ENCODE measurements at places on chromosomes 1 and 21. TPM values are rescaled to one million over a fixed set of nuclear protein-coding genes. Genes with fewer than 3 reads are reported as not detected.
A peak's percentile ranks its signal among the peaks of the same experiment; 100 is the strongest.

MRPS6 gene
- total RNA-seq, result 154 TPM

MAP3K21 gene
- 1.6 TPM for total RNA-seq

FCRLB gene
- not detected for total RNA-seq

OR10Z1 gene
- not detected for total RNA-seq

ZFP69B gene
- 6.3 TPM for total RNA-seq

C1orf50 gene
- 6.3 TPM for total RNA-seq

USP1 gene
- total RNA-seq, result 77.4 TPM

- DNase-seq, result no peak
These were observed 44.8 kb downstream of the OLFML3 start for GRCh38 chr1:114024049-114024448.

DNA sequence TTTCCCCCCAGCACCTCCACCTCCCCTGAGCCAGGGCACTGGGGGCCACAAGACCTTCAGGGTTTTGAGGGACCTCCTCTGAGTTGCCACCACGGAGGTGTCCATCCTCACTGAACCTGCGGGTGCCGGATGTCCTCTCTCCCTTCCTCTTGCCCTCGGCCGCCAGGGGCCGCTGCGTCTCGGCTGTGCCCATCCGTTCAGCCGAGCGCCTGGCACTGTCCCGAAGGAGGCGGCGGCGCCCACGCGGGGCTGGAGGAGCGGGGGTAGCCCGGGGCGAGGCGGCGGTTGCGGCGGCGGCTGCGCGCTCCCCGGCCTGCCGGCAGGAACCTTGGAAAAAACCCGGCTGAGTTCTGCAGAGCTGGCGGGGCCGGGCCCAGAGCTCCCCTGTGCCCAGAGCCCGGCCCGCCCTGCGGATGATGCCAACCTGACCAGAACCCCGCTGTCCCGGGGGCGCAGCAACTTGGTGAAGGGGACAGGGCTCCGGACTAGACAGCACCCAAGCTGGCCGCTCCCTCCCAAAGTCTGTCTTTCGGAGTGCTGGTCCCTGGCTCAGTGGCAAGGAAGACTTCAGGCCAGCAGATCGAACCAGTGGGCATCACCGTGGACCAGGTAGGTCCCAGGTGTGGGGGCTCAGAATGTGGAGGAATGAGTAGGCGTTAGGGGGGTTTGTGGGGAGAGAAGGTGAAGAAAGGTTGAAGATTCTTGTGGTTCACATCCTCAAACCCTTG lies 3.7 kb upstream of the PPM1J start:
- peak; percentile 94 for DNase-seq

DNA sequence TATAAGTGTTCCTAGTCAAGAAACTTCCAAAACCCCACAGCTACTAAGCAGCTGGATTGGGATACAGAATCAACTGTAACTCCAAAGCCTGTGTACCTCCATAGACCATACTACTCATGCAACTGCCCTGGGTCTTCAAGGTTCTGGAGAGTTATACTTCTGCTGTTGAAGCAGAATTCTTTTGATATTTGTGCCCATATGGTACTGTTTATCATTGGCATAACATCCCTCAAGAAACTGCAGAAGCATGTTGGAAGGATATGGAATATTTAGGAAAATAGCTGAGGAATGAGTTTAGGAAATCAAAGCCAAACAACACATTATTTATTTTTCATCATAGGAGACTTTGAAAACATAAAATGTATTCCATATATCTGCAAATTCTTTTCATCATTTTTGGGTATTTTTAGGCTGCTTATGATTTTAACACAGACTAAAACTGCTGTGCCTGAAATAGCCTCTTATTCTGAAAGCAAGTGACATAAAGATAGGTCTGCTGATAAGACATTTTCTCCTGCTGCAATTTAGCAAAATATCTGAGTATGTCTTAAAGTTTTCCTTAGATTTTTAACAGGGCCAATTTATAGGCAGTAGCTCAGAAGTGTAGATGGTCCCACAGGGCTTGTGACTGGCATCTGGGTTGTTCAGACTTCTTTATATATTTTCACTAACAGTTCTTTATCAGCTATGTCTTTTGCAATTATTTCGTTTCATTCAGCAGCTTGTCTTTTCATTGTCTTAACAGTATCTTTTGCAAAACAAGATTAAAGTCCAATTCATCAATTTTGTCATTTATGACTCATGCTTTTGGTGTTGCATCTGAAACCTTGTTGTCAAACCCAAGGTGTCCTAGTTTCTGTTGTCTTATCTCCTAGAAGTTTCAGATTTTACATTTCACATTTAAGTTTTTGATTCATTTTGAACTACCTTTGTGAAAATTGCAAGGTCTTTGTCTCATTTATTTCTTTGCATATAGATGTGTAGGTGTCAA lies 41.1 kb upstream of the ZNF124 start:
- DNase-seq, result no peak

- DNase-seq, result no peak
These were observed 69.1 kb downstream of the SLC66A1 start for GRCh38 chr1:19381261-19381660.

DNA sequence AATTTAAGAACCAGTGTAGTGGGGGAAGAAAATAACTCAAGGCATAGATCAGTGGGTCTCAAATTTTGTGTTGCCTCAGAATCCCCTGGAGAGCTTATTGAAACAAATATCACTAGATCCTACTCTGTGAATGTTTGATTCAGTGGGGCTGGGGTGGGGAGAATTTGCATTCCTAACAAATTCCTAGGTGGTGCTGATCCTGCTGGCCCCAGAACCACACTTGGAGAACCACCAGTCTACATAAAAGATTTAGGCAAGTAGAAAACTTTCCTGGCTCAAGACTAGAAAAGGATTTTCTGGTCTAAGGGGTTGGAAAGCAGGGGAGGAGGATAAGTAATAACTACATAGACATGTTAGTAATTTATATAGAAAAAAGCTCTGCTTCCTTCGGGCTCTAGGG lies 34.1 kb upstream of the C1orf21 start:
- no peak for DNase-seq

GRCh38 chr1:38052750-38053415 lies 6.3 kb upstream of the POU3F1 start:
- no peak for DNase-seq

DNA sequence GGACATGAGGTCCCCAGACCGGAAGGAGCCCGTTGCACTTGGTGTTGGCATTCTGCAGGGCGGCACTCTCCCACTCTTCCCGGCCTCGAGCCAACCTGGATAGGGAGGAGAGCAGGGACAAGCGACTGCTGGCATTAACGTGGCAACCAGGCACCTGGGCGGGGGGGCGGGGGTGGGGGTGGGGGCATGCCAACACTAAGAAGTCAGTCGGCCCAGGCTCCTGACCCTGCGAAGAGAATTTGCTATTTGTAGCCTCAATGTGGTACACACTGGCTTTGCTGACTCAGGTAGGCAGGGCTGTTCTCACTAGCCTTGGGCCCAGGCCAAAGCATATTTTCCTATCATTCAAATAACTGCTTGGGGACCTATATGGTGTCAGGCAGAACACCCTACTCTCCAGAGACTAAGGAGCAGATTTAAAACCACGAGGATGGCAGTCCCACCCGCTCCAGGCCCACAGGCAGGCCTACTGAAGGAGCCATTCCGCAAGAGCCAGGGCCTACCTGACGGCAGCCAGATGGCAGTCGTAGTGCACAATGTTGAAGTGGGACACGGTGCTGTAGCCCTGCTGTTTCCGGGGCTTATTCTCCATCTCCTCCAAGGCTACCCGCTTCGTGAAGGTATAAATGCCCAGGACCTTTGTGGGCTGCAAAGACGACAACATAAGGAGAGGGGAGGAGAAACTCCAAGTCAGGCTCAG lies 123.7 kb downstream of the UBR4 start:
- no peak for DNase-seq

GRCh38 chr21:42097860-42098454 lies 26.8 kb downstream of the UMODL1 start:
- DNase-seq, result no peak

DNA sequence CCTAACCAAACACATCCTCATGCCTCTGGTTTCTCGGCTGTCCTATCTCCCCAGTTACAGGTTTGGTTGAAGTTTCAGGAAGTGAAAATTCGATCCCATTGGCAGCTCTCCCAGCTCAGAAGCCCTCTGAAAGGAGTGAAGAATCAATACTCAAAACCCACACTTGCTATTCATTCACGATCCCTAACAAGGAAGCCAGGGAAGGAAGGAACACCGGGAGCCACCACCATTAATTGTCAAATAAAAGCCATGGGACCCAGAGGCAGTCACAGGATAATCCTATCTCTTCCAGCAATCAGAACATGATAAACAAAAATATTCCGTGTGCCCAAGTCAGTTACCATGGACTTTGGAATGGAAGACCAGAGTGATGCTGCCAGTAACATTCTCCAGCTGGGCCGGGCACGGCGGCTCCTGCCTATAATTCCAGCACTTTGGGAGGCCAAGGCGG lies 7.0 kb downstream of the TMPRSS2 start:
- no peak for DNase-seq

DNA sequence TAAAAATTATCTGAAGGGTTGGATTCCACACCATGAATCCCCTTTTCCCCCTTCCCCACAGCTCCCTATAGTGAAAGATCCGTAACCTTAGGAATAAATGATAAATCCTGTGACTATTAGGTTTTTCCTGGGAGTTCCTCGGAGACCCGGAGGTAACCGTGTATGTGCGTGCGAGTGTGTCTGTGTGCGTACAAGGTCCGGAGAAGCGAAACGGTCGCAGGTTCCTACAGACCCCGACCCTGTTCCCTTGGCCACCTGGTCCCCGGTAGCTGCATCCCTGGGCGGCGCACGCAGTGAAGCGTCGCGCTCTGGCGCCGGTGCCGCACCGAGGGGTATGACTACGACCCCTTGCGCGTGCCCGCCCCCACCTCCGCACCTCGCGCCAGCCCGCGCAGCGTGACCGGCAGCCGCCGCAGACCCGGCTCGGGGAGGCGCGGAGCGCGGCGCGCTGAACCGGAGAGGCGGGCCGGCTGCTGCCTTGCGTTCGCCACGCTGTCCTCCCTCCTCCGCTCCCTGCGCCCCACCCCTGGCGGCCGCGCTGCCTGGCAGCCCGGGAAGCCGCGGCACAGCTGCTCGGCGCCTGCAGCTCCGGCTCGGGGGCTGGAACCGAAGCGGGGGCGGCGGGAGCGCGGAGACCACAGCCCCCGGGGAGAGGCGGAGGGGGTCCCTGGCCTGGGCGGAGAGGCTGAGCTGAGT lies at the start of gene AK5:
AK5 (plus strand) TSS at position 529 of the 696 bp plus-strand sequence. CDS start 295 bp downstream, outside the sequence.
- peak; percentile 81 for DNase-seq

DNA sequence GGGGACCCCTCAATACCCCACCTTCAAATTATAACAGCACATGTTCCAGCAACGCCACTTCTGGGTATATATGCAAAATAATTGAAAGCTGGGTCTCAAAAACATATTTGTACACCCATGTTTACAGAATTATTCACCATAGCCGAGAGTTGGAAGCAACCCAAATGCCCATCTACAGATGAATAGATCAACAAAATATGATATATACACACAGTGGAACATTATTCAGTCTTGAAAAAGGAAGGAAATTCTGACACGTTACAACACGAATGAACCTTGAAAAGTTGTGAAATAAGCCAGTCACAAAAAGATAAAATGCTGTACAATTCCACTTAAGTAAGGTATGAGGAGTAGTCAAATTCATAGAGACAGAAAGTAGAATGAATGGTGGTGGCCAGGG lies 5.1 kb downstream of the TMCO4 start:
- DNase-seq, result no peak

- DNase-seq, result no peak
These were observed 102.7 kb upstream of the SIM2 start for GRCh38 chr21:36596174-36596573.

DNA sequence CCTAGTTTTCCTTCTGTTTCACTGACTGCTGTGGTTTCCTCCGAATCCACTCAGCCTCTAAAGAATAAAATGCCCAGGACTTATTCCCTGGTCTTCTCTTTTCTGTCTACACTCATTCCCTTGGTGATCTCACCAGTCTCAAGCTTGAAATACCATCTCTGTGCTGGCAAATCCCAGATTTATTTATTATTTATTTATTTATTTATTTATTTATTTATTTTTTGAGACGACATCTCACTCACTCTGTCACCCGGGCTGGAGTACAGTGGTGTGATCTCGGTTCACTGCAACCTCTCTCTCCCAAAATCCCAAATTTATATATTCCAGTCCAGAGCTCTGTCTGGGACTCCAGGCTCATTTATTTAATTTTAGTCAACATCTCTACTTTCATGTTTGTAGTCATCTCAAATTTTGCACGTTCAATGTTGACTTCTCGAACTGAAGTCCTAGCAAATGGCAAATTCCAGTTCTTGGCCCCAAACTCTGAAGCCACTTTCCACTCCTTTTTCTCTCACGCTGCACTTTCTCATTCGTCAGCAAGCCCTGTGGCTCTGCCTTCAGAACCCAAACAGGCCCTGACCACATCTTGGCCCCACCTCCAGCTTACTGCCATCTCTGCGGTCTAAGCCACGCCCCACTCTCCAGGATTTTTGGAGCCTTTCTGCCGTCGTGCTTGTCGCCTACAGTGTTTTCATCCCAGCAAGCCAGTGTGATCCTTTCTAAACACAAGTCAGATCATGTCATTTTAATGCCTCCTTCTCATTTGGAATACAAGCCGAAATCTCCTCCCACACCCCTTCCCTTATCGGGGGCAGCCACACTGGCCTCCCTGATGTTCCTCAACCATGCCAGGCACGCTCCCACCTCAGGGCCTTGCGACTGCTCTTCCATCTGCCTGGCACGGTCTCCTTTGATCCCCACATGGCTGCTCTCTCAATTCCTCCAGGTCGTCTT lies 14.2 kb upstream of the TENT5B start:
- no peak for DNase-seq

GRCh38 chr1:97599447-97599846 lies 321.4 kb downstream of the DPYD start:
- no peak for DNase-seq
